ENCODE measurements at places on chromosomes 5 and 9.

DNA sequence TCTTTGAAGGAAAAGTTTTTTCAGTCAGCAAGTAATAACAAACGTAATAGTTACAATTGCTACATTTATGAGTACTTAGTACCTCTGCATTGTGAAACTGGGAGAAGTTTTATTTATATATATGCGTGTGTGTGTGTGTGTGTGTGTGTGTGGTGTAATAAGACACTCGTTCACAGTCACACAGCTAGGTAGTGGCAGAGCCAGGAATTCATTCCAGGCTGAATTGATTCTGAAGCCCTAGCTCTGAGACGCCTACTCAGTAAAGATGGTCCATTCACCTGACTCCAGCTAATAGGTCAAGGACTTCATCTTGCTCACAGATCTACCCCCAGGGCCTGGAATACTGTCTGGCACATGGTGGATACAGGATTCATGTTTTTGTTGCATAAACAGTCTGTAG, 13.6 kb upstream of the CAST start:
- no peak for DNase-seq

GRCh38 chr9:129776566-129776937, 23.7 kb upstream of the PTGES start:
- no peak for DNase-seq

DNA sequence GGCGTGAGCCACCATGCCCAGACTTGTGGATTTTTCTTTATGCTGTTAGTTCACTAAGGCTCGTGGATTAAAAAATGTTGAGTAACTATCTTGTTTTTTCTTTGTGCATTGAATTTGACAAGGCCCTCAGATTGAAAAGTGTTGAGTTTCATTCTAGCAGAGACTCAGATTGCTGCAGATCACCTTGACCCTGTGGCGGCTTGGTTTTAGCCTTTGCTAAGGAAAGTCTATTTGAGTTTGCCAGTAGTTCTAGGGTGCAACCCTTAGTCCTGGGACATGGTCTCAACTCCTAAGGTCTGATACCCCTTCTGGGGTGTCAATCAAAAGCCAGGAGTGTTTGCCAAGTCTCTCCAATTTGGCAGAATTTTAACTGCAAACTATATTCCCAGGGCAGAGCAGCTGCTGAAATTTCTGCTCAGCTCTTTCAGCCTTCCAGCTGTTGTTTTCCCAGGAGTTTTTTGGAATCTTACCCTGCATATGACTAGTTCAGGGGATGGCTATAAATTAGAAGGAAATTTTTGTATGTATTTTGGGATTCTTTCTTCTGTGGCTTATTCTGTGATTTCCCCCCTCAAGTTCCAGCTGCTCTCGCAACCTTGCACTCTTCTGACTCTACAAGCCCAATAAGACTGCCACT, 84.3 kb upstream of the HAND1 start:
- DNase-seq, result no peak

GRCh38 chr9:105114318-105114717, 130.1 kb upstream of the SLC44A1 start:
- no peak for DNase-seq

- no peak for DNase-seq
Observed at GRCh38 chr5:6611334-6612256, 21.2 kb downstream of the NSUN2 start.

DNA sequence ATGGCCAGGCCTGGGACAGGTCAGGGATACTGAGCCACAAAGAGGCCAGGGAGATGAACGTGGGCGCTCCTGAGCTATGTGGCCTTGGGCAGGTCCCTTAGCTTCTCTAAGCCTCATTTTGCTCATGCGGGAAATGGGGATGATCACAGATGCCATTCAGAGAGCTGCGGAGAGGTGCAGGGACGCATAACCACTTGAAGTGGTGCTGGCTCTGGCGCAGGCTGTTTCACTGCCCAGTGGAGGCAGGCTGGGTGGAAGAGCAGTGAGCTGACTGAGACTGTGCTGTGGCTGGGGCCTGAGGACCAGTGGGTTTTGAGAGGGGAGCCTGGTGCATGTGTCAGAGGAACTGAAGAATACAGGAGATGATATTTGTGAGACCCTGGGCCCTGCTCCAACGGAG, 18.4 kb downstream of the CXXC5 start:
- no peak for DNase-seq

- no peak for DNase-seq
Observed at GRCh38 chr5:65073250-65073661, 304.5 kb downstream of the CWC27 start.

GRCh38 chr5:149537374-149537975, 13.8 kb downstream of the CSNK1A1 start:
- DNase-seq, result no peak

- no peak for DNase-seq
Observed at GRCh38 chr9:105198865-105199264, 45.6 kb upstream of the SLC44A1 start.

DNA sequence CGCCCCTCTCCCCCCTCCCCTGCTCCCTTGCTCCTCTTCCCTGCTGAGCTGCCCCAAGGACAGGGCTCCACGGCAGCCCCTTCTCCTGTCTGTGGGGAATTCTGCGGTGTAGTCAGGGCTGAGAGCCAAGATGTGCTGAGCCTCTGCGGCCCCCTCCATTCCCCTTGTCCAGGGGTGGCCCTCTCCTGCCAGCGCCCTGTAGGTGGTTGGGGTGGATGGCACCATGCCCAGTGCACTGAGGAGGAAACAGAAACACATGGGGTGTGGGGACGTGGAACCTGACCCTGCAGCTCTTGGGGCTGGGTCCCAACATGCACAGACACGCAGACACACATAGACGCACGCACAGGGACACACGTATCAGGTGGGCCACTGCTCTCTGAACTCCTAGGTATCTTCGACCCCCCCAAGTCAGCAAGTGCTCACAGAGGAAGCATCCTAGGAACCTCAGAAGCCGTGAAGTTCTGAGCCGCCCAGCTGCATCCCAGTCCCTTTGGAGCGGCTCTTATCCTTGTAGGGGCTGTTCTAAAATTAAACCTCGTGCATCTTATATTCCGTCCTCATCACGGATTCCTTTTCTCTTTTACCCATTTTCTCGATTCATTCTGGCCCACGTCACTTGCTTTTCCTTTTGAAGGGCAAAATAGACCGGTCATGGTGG, 64.8 kb downstream of the HMCN2 start:
- no peak for DNase-seq

- DNase-seq, result no peak
Observed at GRCh38 chr9:127021664-127022363, 100.6 kb downstream of the ANGPTL2 start.

DNA sequence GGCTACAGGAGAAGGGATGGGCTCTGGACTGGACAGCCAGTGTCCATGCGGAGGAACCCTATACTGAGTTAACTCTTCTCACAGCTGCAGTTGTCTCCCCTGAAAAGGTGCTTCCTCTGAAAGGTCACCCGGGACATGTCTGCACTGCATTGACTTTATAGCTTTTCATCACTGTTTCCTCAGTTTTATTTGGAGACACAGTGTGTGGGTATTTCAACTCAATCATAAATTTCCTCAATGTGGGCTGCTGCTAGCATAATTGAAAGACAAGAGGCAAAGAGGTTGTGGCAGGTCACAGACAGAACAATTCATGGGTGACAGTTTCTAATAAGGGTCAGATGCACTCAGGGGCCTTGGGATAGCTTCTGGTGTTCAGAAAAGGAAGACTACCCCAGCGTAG, 336.8 kb downstream of the KDM4C start:
- no peak for DNase-seq

GRCh38 chr5:96220610-96221390, 212.2 kb downstream of the PCSK1 start:
- no peak for DNase-seq

DNA sequence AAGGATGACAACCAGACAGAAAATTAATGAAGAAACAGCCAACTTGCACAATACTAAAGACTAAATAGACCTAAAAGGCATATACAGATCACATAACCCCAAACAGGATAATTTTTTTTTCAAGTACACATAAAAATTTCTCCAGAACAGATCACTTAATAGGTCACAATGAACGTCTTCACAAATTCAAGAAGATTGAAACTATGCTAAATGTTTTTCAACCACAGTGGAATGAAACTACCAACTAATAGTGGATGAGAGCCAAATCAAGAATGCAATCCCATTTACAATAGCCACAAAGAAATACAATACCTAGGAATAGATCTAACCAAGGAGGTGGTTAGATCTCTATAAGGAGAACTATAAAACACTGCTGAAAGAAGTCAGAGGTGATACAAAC, 145.8 kb downstream of the TMEM232 start:
- no peak for DNase-seq

DNA sequence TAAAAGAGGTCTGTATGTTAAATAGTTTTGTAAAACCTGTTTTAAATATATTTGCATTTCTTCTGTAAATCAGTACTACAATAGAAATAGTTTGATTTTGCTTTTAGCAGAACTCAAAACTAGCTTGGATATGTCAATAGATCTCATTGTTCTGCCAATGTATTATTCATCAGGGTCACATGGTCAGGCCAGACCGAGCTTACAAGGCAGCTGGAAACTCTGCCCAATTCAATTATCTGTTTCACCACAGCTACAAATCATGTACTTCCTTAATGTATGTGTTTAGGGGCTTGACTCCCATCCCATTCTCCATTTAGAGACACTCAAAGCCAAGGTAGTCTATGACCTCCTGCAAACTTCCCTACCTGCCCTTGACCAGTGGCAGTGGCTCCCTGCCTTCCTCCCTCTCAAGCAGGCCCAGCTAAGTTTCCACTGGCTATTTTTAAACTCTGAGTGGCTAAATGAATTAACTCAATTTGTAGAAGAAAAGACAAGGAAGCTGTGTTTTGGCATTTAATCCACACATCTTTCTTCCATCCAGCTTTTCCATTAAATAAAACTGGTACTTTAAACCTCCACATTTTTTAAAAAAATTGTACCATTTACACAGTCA, 46.4 kb upstream of the SELENOP start:
- DNase-seq, result no peak

DNA sequence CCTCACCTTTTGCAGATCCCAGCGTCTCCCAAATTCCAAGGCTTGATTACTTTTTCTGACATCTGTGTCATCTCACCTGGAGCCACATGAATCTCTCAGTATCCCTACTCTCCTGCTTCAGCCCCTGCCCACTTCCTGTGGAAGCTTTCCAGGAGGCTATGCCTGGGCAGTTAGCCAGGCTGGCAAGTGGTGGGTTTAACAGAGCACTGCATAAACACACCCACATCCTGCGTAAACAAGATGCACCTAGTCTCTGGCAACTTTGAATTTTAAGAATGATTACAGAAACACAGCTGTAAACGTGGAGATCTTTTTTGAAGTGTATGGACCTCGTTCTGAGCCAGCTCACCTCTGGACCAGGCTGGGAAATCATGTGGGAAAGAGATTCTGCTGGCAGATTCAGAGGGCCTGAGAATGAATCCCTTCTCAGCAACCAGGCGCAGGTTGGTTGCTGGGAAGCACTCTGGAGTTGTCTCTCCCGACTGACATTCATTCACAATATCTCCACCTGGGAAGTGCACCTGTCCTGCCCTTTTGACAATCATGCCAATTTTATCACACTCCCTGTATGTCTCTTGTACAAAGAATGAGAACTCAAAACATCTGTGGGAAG, 55.7 kb upstream of the FANCC start:
- no peak for DNase-seq

- DNase-seq, result no peak
Observed at GRCh38 chr5:34897646-34898045, 17.7 kb downstream of the RAD1 start.

GRCh38 chr5:181190711-181191525, 14.1 kb downstream of the TRIM7 start:
- peak; percentile 53 for DNase-seq

DNA sequence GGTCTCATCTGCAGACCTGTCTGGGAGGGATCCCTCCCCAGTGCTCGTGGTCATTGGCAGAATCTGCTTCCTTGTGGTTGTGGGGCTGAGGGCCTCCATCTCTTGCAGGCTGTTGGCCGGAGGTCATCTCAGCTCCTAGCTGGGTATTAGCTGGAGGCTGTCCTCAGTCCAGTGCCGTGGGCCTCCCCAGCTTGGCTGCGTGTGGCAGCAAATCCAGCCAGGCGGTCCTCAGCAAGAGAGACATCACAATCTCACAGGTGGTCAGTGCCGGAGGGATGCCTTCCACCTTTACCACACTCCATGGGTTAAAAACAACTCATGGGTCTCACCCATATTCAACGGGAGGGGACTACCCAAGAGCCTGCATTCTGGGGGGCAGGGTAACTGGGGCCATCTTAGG, 155.5 kb downstream of the RXRA start:
- DNase-seq, result no peak

GRCh38 chr5:9302218-9302617, 243.7 kb downstream of the SEMA5A start:
- no peak for DNase-seq

DNA sequence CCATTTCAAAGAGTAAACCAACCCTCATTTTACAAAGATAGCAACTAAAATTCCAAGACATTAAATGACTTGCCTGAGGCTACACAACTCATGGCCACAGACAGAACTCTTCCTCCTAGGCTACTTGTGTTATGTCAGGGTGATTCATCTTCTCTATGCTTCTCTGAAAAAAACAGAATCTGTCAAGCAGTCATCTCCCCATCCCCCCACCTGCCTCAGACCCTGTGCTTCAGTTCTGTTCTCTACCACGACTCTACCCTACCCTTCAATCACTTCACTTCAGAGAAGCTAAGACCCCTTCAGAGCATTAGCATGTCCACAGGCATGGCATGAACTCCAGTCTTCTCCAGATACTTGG, 277.7 kb upstream of the PTGER4 start:
- peak; percentile 34 for DNase-seq
